Activated gamma-delta T cell treated with Interleukin-2 at 50 U/mL for 16 hours (primary cell): ENCODE measurements at places on chromosomes 5 and 9.

DNA sequence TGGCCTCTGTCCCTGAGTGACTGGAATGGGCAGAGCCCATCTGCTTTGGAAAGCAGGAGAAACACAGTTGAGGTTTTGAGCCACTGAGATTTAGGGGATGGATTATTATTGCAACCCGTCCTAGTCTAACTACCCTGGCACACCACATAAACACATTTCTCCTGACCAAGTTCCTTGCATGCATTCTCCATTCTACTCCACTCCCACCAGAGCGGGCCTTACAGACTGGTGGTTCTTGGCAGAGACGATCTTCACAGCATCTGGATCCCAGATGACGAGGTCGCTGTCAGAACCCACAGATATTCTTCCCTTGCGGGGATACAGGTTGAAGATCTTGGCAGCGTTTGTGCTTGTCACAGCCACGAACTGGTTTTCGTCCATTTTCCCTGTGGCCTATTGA lies 111.0 kb downstream of the DPYSL3 start:
- no peak for DNase-seq

- no peak for DNase-seq
Measured at GRCh38 chr9:114507726-114508125, 2.5 kb upstream of the WHRN start.

- no peak for DNase-seq
Measured at GRCh38 chr9:23677446-23677845, 148.6 kb downstream of the ELAVL2 start.

GRCh38 chr9:94210616-94211603 lies 48.2 kb upstream of the ZNF169 start:
- DNase-seq, result no peak

DNA sequence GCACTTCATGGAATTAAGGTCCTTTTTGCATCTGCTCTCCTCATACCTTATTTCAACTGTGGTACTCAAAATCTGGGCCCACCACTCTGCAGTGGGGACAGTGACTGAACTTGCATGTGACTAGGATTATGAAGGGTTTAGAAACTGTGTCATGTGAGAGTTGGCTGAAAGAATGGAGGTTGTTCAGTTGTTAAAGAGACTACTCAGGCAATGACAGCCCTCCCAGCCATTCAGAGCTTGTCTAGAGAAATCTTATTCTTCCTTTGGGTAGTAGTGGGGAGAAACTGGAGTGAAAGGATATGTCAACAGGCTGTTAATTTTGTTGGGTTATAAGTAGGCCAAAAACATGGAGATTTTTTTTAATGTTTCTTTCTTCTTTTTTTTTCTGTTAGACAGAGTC lies 10.3 kb downstream of the AOPEP start:
- DNase-seq, result no peak

- DNase-seq, result no peak
Measured at GRCh38 chr5:57940236-57940635, 457.6 kb upstream of the ACTBL2 start.

DNA sequence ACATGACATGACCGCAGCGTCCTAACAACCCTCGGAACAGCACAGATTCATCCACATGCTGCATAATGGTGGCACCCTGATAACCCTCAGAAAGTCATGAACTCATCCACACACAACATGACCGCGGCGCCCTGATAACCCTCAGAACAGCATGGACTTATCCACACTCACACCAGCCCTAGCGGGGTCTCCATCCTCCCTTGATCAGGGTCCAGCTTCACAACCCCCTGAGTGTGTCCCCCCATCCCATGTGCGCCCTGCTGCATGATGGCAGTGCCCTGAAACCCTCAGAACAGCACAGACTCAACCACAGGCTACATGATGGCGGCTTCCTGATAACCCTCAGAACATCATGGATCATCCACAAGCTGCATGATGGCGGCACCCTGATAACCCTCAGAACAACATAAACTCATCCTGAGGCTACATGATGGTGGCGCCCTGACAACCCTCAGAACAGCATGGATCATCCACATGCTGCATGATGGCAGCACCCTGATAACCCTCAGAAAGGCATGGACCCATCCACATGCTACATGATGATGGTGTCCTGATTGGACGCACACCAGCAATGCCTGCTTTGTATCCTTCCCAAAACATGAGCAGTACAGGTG lies 28.3 kb downstream of the SLC6A3 start:
- no peak for DNase-seq

GRCh38 chr5:79464695-79465332 lies 49.1 kb downstream of the HOMER1 start:
- DNase-seq, result no peak

DNA sequence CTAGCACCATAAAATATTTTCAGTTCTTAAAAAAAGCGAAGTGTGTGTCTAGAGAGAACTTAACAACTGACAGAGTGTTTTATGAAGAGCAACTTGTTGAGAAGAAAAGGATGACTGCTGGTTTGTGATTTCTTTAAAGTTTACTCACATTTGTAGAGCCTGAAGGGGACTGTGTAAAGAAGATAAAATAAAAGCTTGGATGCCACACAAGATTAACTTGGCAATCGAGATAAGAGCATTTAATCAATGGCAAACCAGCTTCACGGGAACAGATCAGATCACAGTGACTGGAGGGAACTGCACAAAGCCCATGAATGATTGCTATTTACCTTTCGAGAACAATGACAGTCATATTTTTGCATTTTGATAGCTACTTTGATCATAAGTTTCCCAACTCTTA lies 2013.1 kb upstream of the CDH9 start:
- no peak for DNase-seq

DNA sequence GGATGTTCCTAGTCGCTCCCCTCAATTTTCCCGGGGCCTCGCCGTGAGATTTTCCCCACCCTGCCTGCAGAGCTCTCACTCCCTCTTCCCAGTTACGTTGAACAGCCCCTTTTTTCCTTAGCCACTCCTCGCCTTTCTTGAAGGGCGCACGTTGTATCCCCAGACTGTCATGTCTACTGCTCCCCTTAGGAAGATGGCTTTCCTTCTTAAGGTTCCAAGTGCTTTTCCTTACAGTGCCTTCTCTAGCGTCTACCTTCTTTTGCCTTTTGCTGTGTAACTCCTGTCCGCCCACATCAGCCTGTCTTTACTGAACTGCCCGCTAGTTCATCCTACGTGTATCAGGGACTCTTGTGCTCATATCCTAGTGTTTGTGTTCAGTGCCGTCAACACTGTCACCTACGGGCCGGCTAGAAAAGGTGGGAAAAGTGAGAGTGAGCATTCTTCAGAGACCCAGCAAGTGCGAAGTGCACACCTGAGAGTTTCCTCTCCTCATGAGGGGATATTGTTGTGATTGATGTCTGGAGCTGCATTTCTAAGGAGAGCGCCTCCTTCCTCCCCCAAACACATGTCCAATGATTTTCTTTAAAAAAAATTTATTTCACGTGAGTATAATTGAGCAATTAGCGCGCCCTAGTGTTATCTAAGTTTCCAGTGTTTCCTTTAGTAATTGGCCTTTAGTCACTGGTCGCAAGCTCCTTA lies 764 bp downstream of the CAMLG start:
- no peak for DNase-seq

GRCh38 chr9:104775976-104776375 lies 12.0 kb downstream of the NIPSNAP3B start:
- DNase-seq, result no peak

DNA sequence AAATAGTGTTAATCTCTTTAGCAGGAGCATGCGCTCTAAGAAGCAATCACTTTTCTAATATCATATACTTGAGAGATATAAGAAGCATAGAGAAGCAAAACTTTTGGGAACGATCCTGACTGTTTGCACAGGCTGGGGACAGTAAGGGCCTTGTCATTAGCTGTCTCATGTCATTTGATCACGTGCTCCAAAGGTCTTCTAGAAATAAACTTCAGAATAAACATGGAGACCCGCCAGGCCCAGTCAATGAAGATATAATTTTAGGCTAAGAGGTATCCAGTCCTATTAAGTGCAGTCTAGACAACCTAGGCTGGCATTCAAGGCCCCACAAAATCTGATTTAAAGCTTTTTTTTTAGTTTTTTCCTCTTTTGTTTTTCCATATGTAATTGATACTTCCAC lies 111.0 kb upstream of the APC start:
- no peak for DNase-seq

- no peak for DNase-seq
Measured at GRCh38 chr5:40911266-40911665, 2.0 kb downstream of the C7 start.

DNA sequence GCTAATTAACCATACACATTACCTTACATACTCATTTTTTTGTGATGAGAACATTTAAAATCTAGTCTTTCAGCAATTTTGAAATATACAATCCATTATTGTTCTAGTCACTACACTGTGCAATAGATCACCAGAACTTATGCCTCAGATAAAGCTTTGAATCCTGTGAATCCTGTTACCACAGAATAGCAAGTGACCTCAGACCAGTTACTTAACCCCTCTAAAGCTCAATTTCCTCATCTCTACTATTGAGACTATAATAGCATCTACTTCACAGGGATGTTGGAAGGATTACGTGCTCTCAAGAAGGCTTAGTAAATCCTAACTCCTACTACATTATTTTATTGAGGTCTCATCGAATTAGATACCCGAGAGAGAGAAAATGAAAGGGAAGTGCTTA lies 60.2 kb upstream of the PIP5K1B start:
- no peak for DNase-seq

DNA sequence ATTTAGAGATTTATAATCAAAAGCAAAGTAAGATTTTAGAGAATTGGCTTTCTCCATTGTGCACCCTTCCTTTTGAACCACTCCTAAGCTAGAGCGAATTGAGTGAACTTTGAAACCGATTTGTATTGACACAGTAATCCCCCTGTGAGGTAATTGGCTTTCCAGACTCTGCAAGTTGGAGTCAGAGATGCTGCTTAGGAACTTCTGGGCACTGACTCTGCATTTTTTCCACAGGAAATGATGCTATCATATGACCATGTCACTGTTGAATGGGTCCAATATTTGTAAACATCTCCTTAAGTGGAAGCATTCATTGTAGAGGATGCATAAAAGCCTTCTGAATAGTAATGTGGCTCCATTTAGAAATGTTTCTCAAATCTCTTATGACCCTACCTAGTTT lies 394.4 kb upstream of the ZNF608 start:
- no peak for DNase-seq

DNA sequence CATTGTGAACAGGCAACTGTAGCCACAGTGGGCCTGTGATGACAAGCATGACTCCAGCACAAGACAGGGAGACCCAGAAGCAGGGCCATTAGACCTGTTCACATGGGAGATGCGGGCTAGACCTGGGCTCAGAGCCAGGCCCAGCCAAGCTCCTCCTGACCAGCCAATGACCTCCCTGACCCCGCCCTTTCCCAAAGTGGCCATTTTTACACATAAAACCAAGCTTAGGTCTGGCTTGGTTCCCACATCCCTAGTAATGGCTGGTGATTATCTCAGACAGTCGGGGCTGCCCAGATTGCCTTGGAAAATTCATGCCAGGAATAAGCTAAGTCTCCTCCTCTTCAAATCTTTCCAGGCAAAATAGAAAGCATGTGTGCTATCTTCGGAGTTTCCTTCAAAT lies 94.1 kb downstream of the FRMD3 start:
- no peak for DNase-seq
